ENCODE measurements at places on chromosomes 12 and 14.

DNA sequence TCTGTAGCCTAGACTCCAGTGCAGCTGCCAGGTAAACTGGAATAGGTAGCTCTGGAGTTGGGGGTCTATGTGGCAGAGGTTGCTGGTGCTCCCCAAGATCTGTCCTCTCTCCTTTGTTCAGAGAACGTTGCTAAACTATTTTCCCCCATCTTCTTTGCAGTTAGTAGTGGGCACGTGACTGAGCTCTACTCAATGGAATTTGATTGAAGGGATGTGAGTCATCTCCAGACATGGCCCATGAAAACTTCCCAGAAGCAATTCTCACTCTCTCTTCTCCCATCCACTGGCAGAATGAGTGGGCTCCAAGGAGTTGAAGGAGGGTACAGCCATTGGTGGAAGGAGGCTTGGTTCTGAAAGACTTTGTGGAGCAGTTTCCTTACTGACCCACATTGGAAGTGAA, 44.0 kb downstream of the PAH start:
- no peak for DNase-seq

DNA sequence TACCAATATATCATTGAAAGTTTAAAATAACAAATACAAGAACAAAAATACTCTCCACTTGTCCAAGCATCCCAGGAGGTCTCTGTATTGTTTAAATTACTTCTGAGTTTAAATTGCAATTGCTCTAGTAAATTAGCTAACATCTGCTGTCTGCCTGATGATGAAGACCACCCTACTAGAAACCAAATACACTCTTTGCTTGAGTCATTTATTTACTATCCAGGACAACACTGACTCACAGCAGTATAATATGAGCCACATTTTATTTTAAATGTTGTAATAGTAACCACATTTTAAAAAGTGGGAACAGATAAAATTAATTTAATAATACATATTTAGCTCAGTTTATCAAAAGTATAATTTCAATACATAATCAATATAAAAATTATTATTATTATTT, 62.9 kb upstream of the EEA1 start:
- DNase-seq = no peak

DNA sequence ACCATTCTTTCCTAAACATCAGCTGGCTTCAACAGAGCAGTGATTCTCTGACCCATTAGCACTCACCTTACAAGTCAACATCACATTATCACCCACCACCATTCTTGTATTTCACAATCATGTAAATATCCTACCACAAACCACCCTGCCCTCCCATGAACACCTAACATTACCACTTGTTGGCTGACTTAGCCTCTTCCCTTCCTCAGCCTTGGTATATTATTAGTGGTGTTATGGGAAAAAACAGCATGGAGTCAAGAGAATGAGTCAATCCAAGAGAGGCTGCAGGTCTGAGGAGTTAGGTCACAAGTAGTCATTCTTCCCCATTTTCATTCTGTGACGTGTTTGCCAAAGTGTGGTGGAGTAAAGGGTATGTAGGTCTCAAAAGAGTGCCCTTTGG, 22.3 kb upstream of the MGP start:
- DNase-seq = no peak

DNA sequence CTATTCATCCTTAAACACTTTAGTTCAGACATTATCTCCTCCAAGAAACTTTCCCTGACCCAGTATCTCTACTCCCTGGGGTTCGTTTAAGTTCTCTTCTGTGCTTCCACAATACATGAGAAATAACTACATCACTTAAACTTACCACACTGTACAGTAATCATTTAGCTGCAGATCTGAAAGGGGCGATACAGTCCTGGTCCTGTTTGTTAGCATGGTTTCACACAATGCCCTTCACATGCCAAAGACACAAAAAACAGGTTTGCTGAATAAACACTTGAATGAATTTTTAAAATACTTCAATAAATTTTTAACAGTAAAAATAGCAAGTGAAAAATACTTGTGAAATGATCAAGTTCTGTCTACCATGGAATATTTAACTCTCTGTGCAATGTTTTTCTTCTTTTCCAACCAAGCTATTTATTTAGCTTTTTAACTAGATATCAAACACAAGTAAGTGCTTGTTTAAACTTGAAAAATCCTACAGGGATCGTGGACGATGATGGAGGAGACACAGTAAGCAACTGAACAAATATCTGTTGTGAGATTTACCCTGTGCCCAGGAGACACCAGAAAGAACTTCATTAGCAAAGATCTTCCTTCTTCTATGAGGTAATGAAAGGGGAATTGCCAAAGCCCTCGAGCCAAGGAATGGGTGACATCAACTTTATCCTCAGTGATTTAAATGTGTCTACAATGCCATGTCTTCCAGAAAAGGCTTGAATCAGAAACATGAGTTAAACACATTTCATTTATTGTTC, 255.6 kb upstream of the GRIP1 start:
- no peak for DNase-seq

DNA sequence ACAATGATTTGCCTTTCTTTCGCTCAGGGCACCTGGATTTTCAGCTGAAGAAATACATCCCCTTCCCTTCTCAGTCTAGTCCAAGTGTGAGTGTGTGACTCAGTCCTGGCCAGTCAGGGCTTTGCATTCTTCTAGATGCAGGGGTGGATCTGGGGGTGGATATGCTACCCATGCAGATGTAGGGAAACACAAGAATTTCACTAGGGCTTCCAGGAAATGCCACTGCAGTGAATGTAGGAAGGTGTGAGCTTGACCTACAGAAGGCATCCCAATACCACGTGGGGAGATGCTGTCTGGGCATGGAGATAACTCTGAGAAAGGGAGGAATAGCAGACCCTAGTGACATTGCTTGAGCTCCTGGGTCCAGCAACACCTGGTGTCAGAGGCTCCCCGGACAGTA, 404.2 kb downstream of the GLT1D1 start:
- DNase-seq = no peak

DNA sequence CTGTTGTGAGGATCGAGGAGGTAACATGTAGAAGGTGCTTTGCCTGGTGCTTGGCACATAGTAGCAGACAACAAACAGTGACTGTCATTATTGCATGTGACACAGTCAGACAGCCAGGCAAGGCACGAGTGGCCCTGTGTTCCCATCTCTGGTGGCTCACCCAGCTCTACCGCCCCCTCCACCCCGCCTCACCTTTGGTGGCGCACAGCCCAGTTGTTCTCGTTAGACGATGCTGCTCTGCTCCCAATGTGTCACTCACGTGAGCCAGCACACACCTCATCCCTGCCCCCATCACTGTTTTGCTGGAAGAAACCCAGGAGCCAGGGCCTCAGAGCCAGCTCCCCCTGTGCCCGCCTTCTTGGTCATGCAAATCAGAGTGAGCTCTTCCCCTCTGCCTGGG, 113.3 kb downstream of the CALM1 start:
- DNase-seq = no peak

DNA sequence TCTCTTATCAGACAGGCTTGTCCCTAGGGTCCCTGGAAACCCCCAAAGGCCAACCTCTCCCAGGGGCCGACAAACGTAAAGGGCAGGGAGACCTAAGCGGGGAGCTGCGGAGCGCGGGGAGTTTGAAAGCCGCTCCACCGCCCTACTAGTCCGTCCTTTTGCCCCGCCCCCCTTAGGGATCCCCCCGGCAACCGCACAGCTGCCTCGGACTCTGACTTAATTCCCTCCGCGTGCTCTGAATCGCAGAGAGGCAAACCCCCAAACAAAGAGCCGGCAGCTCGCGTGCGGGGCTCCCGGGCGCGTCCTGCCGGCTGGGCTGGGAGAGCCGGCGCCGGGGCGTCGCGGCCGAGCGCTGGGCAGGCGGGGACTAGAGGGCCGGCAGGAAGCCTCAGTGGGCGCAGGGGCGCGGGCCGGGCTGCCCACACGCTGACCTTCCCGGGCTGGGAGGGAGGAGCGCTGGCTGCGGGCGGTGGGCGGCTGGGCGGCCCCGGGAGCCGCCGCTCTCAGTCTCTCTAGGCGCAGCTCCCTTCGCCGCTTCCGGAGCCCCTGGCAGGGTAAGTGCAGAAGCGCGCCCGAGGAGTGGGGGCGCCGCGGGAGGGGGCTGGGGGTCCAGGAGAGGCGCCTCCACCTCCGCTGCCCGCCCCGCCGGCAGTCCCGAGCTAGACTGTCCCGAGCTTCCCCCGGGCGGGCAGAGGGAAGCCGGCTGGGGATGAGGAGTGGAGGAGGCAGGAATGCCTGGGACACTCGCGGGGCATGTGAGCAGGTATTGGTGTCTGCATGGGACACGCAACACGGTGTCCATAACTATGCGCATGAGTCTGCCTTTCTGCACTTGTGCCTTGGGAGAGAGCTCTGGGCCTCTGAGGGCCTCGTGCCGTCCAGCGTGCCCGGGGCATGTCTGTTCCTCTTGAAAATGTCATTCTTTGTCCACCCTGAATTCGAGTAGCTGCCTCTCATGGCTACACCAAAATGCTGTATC, at the start of gene TSPAN11:
TSPAN11 (plus strand) TSS at position 506 of the 979 bp plus-strand sequence. CDS start 27,244 bp downstream, outside the sequence.
- DNase-seq = peak; percentile 71

GRCh38 chr12:68675101-68675842, 11.5 kb upstream of the NUP107 start:
- DNase-seq = no peak

- DNase-seq = no peak
Observed at GRCh38 chr14:68791078-68791901, 1.6 kb downstream of the ZFP36L1 start.
